Tibial nerve (tissue), 4 donors: ENCODE measurements at places on chromosomes 5 and 9.

DNA sequence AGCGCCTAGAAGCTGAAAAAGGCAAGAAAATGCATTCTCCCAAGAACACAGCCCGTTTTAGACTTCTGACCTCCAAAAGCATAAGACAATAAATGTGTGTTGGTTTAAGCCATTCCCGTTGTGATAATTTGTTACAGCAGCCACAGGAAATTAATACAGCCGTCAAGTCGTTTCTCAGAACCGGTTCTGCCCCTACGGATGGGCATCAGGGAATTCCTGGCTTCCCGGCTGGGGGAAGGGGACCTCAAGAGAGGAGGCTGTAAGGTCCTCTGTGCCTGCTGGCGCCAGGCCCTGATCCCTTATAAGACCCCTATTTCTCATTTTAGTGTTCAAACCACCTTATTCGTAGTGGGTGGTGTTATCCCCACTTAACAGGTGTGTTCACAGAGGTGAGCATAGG is 50.6 kb upstream of the RPL26L1 start:
- no peak for DNase-seq

GRCh38 chr5:180423598-180423997 is 70.5 kb upstream of the GFPT2 start:
- no peak for DNase-seq

DNA sequence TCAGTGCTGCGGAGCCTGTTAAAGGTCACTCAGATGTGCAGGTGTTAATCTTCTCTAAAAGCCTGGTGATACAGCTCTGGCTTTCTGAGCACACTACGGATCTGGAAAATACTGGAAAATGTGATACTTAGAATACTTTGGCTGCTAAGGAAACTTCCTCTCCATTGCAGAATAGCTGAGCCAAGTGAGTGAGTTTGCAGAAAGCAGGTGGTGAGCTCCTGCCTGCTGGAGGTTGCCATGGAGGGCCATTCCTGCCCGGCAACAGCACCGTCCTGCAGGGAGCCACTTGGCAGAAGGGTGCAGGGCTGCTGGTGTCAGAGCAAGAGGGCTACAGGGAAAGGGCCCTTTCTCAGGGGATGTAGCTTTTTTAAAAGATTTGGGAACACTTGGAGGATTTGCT is 40.7 kb downstream of the SECISBP2 start:
- no peak for DNase-seq

DNA sequence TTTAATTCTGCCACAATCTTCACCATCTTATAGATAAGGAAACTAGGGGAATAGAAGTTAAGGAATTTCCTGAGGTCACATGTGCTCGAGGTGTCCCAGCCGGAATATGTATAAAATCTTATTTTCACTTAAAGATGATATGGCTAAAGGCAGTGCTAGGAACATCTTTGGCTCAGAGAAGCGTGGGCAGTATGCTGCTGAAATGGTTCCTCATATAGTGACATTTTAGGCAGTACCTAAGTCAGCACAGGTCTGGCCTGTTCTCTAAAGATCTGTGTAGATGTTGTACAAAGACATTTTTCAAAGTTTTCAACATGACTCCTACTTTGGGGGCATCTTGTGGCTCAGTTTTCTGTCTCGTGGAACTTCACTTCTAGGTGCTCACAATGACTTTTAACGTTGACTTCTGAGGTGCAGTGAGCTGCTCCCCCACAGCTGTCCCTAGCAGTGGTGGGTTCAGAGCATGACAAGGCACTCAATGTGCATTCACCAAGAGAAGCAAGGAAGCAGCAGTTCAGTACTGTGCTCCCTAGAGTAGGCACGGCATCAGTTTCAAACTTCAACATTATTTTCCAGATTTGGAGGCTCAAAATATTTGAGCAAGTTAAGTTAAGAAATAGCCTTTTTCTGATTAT is 40.3 kb downstream of the TNFAIP8 start:
- no peak for DNase-seq

DNA sequence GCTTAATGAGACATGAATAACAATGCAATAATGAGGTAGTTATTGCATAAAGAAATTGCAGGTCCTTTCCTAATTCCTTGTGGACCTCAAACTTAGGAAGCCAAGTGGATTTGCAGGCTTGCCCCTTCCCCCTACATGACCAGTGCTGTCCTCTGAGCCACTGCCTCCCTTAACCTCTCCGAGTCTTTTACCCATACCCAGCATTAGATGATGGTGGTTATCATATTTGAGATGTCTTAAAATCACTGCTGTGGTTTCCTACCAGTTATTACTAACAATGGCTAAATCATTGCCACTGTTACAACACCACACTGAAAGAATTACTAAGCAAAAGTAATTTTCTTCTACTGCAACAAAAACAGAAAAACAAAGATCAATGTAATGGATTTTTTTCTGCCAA is 170.8 kb downstream of the EDIL3 start:
- DNase-seq = no peak

DNA sequence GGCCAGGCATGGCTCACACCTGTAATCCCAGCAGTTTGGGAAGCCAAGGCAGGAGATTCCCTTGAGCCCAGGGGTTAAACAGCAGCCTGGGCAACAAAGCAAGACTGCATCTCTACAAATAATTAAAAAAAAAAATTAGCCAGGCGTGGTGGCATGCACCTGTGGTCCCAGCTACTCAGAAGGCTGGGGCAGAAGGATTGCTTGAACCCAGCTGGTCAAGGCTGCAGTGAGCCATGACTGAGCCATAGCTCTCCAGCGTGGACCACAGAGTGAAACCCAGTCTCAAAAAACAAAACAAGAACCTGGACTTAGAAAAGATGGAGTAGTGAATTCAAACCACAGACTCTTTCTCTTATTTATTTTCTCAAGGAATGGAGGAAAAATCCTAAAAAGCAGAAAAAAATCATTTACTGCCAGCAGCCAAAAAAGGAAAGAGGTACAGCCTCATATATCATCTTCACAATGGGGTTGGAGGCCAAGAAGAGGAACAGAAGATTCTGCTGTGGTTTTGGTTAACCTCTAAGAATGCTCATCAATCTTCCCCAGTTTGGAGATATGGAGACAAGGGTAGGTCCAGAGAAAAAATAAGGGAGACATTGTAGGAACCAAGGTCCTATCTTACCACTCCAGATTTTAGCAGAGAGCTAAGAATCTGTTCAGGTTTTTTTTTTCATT is 40.0 kb upstream of the MYO10 start:
- no peak for DNase-seq

DNA sequence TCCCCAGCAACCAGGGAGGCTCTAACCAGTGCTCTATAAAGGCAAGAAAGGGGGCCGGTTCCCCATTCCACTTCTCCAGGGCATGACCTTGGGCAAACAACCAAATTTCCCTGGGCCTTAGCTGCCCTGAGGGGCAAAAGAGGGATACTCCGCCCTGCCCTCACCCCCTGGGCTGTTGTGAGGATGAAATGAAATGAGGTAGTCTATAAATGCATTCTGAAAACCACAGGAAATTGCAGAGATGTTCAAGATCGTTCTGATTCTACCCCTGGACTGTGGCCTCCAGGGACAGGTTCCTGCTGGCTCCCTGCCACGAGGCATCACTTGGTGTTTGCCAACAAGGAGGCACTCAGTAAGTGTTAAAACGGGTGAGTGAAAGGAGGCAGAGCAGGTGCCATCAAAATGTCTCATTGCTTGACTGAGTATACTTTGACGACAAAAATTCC is 5.7 kb downstream of the RAPGEF1 start:
- DNase-seq = no peak

- DNase-seq = peak; percentile 81
These were observed 14.3 kb upstream of the NR4A3 start for GRCh38 chr9:99807276-99807852.

DNA sequence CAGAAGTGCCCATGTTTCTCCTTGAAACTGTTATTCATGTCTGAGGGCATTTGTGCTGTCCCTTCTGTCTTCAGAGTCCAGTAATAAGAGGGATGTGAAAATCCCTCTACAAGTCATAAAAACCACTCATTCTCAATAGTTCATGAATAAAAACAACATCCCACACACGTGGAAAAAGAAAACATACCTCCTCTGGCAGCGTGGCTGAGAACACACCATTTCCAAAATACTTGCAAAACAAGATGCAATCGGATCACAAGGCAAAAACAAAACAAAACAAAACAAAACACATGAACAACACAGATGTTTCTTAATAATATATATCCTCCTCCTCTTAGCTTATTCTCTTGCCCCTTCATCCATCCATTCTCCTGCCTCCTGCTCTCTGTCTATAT is 71.0 kb upstream of the EQTN start:
- peak; percentile 49 for DNase-seq

GRCh38 chr5:55800924-55801323 is 50.2 kb upstream of the IL31RA start:
- DNase-seq = no peak

GRCh38 chr5:135221187-135221473 is 177.9 kb downstream of the MACROH2A1 start:
- no peak for DNase-seq

DNA sequence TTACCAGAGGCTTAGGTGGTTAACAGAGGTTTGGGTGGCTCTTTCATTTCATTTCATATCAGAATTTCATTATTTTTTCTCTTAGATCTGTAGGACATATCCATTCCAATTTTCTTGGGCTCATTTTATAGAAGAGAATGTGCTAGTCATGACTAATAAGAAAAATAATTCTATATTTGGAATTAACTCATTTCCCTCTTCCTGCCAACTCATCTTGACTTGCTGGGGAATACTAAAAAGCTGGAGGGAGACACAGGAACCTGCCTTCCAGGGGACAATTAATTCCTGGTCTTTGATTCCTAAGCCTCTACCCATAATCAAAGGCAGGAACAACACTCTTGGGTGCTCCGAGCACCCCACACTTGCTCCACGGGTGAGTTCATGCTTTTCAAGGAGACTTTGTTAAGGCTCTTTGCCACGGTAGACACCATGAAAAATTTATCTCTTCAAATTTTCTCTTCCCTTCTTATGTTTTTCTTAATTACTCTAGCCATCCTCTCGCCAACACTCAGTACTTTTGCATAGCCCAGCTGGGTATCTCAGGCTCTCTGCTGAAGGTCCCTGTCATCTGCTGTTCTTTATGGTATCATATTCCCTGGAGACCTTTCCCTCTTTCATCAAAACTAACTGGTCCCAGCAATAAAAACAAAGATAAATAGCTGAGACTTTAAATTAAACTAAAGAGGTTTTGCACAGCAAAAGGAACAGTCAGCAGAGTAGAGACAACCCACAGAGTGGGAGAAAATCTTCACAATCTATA is 273.9 kb downstream of the NPR3 start:
- no peak for DNase-seq

- no peak for DNase-seq
These were observed 7.0 kb upstream of the FBXO4 start for GRCh38 chr5:41918105-41918504.

DNA sequence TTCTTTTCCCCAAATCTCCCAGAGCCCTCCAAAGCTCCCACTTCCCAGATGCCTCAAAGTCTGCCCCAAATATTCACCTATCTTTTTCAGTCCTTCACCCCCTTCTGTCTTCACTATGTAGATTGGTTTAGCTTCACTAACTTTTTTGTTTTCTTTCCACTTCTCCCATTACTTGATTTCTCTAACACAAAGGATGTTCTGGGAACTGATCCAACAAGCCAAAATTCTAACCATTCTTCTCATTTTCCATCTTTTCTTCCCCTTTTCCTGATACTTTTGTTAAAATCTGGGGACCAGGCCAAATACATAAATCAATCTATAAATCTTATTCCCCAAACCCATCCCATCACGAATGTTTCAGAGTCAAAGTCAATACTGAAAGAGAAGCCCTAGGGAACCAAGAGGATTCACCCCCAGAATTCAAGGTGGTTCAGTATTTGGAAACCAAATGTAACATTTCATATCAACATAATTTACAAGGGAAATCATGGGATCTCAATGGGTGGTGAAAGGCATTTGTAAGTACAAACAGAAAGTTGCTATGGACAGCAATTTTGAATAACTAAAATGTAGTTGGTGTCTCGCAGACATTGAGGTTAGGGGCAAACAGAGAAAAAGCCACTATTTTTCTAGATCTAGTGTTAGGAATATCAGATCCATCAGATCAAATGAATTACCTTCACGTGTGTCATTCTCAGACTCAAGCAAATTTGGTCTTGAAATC is 35.3 kb downstream of the APTX start:
- no peak for DNase-seq

- DNase-seq = no peak
These were observed 95.5 kb downstream of the PDE8B start for GRCh38 chr5:77305956-77306355.

- DNase-seq = no peak
These were observed 478 bp downstream of the RAB14 start for GRCh38 chr9:121201045-121201737.

- DNase-seq = no peak
These were observed 90.8 kb downstream of the LHX2 start for GRCh38 chr9:124102363-124102762.

GRCh38 chr5:43106290-43106638 is 14.4 kb upstream of the ZNF131 start:
- no peak for DNase-seq

DNA sequence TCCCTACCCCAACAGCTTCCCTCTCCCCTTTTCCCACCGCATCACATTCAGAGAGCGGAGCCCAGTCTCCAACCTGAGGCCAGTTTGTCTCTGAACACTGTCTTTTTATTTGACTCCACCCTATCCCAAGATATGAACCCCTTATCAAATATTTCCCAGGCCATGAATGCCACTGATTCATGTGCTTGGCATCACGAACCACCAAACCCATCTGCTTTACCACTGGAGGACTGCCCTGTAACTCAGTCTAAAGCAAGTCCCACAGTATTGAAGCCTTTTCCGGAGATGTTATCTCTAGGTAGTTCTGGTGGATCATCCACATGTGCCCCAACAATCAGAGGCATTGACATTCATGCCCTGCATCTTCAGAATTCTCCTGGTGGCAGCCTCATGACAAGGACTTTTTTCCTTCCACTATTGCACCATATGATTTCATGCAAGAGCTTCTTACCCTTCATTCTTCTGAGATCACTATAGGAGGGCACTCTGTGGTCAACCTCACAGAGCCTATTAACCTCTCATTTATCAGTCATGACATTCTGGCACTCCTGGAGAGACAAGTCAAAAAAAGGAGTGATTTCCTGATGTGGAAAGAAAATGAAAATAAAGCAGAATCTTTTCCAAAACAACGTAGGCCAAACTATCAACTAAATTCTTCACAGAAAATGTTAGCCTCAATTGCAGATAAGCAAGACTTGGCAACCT is 12.3 kb upstream of the SPATA31D4 start:
- DNase-seq = no peak

- no peak for DNase-seq
These were observed 242.6 kb downstream of the AUH start for GRCh38 chr9:91119142-91119541.
